ENCODE measurements at places on chromosomes 13 and 19.

- no peak for DNase-seq
These were observed 72.1 kb upstream of the FAM216B start for GRCh38 chr13:42709276-42709675.

- DNase-seq: no peak
These were observed 4.0 kb downstream of the C19orf38 start for GRCh38 chr19:10852098-10852800.

- DNase-seq: no peak
These were observed 304.0 kb downstream of the SPRY2 start for GRCh38 chr13:80036845-80037504.

- no peak for DNase-seq
These were observed 155.4 kb downstream of the DCT start for GRCh38 chr13:94323764-94324758.

GRCh38 chr13:110445722-110446574, 115.6 kb downstream of the RAB20 start:
- DNase-seq: no peak

DNA sequence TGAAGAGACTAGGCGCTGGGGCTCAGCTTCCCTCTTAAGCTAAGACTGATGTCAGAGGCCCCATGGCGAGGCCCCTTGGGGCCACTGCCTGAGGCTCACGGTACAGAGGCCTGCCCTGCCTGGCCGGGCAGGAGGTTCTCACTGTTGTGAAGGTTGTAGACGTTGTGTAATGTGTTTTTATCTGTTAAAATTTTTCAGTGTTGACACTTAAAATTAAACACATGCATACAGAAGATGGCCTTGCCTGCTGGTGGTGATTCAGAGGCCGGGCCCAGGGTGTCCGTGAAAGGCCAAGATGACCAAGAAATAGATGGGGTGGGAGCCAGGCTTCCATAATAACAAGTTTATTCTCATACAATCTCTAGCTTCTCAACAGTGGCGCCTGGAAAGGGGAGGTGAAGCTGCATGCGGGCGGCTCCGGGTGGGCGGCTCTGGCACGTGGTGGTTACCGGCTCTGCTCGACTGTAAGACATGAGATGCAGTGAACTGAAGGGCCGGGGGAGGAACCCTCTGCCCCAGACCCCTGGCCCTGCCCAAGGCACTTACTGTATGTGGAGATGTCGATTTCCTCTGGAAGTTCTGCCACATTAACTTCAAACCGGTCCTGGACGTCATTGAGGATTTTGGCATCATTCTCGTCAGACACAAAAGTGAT, 10.5 kb downstream of the DDX39A start:
- DNase-seq: no peak

GRCh38 chr13:19173752-19174151, 7.9 kb downstream of the TUBA3C start:
- no peak for DNase-seq

GRCh38 chr13:19622193-19622592, 11.3 kb upstream of the MPHOSPH8 start:
- no peak for DNase-seq

DNA sequence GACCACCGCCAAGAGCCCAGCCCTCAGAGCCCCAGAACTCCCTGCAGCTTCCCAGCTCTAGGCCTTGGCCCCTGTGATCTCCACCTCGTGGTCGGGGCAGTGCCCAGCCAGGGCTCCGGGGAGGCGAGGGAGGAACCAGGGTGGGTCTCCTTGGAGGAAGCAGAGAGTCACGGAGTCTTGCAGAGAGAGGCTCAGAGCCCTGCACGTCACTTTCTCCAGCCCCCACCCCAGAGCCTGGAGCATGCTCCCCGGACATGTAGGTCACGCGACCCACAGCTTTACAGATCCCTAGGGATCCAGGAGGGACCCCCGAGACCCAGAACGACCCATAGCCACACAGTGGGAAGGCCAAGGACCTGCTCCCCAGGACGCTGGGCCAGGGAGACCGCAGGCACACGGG, 11.9 kb downstream of the GADD45B start:
- no peak for DNase-seq

DNA sequence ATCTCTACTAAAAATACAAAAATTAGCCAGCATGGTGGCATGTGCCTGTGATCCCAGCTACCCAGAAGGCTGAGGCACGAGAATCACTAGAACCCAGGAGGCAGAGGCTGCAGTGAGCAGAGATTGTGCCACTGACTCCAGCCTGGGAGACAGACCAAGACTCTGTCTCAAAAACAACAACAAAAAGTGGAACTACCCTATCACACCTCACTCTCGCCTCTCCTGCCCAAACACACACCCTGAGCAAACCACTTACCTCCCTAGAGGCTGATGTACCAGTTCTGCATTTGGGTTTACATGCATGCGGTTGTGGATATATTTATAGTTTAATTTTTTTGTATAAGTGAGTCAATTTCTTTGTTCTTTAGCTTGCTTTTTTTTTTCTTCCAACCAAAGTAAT, 7.7 kb upstream of the PTOV1 start:
- DNase-seq: no peak

- no peak for DNase-seq
These were observed 30.2 kb downstream of the C19orf81 start for GRCh38 chr19:50679177-50680125.

- DNase-seq: no peak
These were observed 7.2 kb upstream of the SAE1 start for GRCh38 chr19:47123406-47123805.

- DNase-seq: no peak
These were observed 273.4 kb downstream of the NHLRC3 start for GRCh38 chr13:39311619-39312018.

GRCh38 chr13:24275041-24275440, 34.3 kb upstream of the C1QTNF9 start:
- no peak for DNase-seq

DNA sequence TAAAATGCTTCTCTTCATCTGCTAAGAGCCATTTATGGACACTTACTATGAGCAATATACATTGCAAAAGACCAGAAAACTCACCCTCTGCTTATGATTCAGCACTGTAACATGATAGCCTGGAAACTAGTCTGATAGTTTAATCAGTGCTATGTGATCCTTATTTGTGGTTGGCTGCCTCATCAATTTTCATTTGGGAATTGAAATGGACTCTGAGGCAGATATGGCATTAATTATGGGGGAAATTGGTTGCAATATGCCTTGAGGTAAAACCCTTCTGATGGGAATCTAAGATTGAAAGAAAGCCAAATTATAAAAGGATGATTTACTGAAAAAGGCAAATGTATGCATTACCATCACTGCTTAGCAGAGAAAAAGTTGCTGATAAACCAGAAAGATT, 33.5 kb downstream of the FAM216B start:
- DNase-seq: no peak

DNA sequence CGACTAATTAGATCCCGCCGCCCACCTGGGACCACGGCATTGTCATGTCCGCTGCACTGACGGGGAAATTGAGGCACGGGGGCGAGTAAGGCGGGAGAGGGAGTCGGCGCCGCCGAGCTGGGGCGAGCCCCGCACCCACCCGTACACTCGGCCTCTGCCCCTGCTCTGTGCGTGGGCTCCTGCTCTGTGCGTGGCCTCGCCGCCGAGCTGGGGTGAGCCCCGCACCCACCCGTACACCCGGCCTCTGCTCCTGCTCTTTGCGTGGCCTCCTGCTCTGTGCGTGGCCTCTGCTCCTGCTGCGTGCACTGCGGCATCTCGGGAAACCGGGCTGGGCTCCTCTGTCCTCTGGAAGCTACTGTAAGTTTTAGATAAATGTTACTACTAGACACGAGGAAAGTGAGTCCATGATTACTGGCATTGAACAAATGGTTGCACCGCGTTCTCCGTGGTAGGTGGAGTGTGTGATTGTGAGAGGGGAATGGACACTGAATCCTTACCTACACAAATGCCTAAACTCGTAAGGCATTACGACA, 826 bp upstream of the C1QTNF9 start:
- no peak for DNase-seq

DNA sequence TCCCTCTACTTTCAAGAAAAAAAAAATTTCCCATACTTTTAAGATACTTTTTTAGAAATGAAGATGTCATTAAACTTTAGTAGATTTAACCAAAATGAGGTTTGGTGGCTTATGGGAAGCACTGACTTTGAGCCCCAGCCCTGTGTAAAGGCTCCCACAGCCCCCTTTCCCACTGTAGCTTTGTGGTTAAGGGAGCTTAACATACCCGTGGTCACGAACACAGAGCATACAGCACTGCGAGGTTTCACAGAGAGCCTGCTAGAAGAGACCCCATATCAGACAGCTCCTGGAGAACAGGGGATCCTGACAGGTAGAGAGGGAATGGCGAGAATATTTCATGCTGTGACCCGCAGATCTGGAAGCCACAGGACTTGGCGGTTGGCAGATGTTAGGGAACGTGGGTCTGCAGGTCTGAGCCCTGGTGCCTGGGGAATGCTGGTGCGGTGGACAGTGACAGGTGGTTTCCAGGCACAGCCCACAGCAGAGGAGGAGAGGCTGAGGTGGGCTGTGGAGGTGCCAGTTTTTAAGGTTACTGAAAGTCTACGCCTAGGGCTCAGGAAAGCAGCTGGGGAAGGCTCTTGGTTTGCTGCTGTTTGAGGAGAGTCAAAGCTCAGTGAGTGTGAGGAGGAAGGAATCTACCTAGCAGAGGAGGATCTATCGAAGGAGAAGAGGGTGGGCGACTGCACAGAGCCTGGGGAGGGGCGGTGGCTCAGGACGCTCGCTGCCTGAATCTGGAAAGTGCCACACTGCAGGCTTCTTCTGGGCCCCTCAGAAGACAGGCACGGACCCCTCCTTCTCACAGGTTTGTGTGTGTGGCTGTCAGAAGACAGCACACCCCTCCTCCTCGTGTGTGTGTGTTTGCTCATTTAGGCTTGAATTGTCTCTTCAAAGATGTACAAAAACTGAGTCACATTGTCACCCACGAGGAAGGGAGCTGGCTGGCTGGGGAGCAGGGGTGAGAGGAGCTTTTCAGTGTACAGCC, 49.9 kb downstream of the SLC7A9 start:
- DNase-seq: no peak

GRCh38 chr19:19758164-19758563, 25.3 kb upstream of the ZNF14 start:
- DNase-seq: no peak

GRCh38 chr13:76331943-76332712, 554.1 kb downstream of the KCTD12 start:
- DNase-seq: no peak

DNA sequence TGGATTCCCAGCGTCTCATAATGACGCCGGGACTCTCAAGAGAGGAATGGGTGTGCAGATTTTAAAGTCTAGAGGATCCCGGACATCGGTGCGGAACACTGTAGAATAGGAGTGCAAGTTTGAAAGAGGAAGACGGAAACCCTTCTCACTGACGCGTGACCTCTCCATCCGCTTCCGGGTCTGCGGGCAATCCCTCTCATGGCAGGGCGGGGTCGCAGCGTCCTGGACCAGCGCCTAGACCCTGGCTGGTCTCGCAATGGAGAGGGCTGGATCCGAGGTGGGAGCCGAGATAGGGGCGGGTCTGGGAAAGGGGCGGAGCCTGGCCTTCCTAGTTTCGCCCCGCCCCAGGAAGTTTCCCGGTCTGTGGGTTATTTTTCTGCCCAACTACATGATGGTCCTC, 4.6 kb upstream of the ZNF845 start:
- no peak for DNase-seq

- no peak for DNase-seq
These were observed 132.5 kb downstream of the NALCN start for GRCh38 chr13:101283782-101284181.

DNA sequence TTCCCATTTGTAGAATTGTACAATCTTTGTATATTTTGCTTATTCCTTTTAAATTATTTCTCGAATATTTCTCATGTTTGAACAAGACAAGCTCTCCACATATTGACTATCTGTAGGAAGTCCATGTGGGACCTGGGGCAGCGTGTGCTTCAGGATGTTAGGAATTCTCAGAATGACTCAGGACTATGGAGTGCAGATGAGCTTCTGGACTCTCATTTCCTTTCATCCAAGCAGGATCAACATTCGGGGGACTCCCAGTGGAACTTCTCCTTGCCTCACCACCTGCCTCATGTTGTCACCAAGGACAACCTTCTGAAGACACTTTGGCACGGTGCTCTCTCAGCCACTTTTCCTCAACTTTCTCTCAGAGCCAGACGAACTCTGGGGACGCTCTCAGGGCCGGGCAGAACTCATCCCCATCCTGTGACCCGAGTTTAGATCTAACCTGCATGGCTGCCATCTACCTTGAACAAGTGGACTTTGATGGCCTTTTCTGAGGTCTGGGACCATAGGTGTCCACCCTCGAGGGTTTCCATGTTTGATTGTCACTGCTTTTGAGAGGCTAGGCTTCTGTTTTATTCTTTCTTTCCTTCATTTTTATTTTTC, 441.7 kb downstream of the IRS2 start:
- DNase-seq: no peak

DNA sequence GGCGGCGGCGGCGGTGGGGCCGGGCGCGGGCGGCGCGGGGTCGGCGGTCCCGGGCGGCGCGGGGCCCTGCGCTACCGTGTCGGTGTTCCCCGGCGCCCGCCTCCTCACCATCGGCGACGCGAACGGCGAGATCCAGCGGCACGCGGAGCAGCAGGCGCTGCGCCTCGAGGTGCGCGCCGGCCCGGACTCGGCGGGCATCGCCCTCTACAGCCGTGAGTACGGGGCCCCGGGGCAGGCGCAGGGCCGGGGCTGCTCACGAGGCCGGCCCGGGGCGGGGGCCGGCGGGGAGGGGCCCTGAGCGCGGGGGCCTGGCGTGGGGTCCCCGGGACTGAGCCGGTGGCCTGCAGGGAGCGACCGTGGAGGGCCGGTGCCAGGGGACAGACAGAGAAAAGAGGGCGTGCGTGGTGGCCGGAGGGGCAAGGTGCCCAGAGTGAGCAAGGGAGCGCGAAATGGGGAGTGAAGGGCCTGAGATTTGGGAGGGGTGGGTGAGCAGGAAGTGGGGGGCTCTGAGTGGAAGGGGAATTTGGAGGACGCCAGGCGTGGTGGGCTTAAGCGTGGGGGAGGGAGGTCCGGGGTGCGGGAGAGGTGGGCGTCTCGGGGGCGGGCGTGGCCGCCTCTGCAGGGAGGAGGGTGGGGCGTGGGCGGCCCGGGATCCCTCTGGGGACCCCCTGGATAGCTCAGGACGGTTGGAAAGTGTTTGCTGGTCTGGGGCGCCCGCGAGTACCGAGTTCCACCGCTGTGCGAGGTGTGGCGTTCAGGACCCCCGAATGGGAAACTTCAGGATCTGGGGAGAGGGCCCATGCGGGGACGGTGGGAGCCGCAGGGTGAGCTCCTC, 575 bp downstream of the CARM1 start:
- no peak for DNase-seq

DNA sequence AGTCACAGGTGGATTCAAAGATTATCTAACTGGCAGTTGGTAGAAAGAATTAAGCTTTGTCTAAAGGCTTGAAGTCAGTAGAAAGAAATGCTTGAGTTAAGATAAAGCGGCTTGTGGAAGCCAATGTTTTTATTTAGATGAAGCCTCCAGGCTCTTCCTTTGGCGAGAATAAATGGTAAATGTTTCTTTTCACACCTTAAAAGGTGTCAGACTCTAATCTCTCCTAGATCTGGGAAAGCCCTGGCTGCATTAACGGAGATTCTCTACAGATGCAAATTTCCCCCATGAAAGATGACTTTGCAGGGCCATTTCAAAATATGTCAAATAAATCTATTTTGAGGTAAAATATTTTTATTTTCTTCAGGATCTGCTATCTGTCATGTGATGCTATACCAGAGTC, 37.8 kb upstream of the PCCA start:
- no peak for DNase-seq
